ENCODE measurements at places on chromosomes 12 and 14.

DNA sequence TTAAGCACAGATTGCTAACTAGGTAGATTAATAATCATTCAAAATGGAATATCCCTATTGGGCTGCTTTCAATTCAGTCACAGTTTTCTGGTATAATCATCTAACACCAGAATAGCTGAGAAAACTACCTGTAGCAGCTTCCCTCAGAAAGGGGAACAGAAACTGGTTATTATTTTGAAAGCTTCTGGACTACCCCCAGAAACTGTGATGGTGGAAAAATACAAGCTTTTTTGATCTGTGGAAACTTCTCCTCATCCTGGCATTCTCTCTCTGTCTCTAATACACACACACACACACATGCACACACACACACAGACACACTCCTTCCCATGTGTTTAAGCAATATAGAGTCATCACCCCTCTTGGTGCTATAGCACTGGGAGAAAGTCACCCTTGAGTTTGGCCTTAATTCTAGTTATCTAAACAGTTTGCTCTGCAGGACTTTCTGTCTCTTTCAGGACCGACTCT is 251.5 kb upstream of the LMO3 start:
- no peak for DNase-seq

- DNase-seq: peak; percentile 20
Measured at GRCh38 chr12:87661786-87662377, 367.3 kb downstream of the C12orf50 start.

DNA sequence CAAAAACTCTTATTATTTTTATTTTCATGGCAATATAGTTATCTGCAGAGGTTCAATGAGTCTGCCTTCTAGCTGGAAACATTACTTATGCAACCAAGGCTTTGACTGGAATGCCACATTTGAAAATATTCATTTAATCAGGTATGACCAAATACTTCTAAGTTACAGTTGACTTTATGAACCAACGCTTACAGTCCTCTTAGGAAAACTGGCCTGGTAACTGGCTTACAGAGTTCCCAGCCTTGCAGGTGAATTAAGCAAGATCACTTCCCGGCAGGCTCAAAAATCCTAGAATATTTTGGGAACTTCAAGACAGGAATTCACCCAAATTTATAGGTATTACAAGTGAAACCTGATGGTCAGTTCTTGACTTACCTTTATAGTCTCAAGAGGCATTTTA is 12.3 kb downstream of the LRP6 start:
- no peak for DNase-seq

- no peak for DNase-seq
Measured at GRCh38 chr12:69423037-69423905, 46.9 kb upstream of the FRS2 start.

DNA sequence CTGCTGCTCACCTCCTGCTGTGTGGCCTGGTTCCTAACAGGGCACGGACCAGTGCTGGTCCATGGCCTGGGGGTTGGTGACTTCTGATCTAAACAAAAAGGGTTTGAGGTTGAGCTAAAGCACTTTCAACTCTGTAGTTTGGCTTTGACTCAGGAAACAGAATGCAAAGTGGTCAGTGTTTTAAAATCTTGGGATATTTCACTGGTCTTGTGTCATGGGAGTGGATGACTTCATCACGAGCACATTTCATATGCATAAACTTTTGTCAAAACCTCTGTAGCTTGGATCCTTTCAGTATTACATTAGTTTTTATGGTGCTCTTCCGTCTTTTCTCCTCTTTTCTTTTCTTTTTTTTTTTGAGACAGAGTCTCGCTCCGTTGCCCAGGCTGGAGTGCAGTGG is 25.6 kb downstream of the FAM161B start:
- DNase-seq: no peak

- DNase-seq: no peak
Measured at GRCh38 chr14:98341211-98341610, 930.8 kb downstream of the BCL11B start.

DNA sequence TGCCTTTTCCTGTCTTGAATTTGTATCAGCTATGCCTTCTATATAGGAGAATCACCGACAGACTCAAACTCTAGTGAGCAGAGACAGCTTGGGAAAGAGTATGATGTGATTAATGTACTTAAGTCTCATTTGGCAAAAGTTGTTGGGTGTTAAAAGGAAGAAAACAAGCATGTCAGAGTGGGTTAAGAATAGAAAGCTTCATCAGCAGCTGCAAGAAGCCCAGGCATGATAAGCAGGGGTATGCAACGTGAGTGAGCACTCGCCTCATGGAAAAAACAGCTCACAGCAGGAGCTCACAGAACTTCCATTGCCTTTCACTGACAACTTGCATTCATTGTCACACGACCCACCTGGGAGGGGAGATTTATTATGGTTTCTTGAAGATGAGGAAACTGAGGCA is 35.9 kb upstream of the WNK1 start:
- DNase-seq: no peak

- peak; percentile 50 for DNase-seq
Measured at GRCh38 chr14:97724265-97724731, 927.1 kb downstream of the VRK1 start.

- DNase-seq: no peak
Measured at GRCh38 chr12:132406493-132407450, 77.4 kb upstream of the GALNT9 start.

- peak; percentile 77 for DNase-seq
Measured at GRCh38 chr12:54390668-54391551, 6.4 kb upstream of the ZNF385A start.

Measured in CD4-positive, alpha-beta T cell treated with Interferon alpha-2 for 1 hour (primary cell).